AG04450 (cell line): ENCODE measurements at places on chromosomes 5 and 9. TPM values are rescaled to one million over a fixed set of nuclear protein-coding genes. Genes with fewer than 3 reads are reported as not detected.
A peak's percentile ranks its signal among the peaks of the same experiment; 100 is the strongest.

The CCNJL gene
- 3.8 and 4.4 TPM in 2 replicates for polyA plus RNA-seq

- DNase-seq, result no peak
Observed at GRCh38 chr9:134877541-134877940, 3.1 kb upstream of the FCN2 start.

GRCh38 chr9:99147177-99147576 is 42.3 kb downstream of the TGFBR1 start:
- DNase-seq, result no peak

- no peak for DNase-seq
Observed at GRCh38 chr9:89623925-89624420, 19.2 kb downstream of the GADD45G start.

DNA sequence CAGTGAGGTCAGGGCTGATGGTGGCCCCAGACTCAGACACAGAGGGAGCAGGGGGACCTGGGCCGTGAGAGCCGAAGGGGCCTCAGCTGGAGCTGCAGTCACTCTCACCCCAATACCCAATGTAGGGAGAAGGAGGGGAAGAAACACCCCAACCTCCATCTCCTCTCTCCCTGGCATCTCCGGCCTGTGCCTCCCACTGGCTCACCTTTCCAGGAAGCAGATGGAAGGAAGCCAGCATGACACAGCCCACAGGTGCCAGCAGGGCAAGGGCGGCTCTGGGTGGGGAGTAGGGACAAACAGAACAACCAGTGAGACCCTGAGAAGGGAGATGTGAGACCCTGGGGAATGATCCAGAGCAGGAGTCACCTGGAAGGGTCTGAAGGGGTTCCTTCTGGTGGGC is 3.0 kb upstream of the CRB2 start:
- no peak for DNase-seq

DNA sequence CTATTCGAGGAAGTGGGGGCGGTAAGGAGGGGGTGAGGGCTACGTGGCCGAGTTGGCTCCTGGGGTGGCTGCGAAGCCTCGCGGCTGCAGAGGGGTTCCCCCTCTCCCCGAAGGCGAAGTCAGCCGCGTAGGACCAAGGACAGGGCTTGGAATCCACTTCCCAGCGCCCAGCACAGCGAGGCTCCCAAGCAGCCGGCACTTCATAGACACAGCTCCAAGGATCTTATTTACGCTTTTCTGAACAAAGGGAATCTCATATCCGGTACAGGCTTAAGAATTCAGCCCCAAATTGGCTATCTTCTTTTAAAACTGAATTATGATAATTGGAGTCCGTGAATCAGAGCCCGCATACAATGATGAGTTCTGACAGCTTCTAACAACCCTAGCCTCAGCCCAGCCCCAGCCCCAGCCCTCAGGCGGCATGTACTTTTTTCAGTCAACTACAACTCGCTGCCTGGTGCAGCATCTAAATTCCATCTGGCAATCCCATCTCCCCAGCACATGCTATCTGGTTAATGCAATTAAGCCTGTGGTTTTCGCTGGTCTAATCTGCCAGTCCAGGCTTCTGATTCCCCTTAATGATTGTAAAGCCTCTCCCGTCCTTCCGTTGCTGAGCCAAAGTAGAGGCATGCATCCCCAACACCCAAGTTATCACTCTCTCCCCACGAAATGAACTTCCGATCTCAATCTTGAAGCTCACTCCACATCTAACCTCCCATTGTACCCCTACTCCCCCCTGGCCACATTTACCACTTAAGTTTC is 1.0 kb downstream of the ELAVL2 start:
- no peak for DNase-seq

- DNase-seq, result peak; percentile 37
Observed at GRCh38 chr5:174527916-174528540, 196.4 kb upstream of the MSX2 start.

The SHOC1 gene
- 0.07 and 0.15 TPM in 2 replicates for polyA plus RNA-seq

DNA sequence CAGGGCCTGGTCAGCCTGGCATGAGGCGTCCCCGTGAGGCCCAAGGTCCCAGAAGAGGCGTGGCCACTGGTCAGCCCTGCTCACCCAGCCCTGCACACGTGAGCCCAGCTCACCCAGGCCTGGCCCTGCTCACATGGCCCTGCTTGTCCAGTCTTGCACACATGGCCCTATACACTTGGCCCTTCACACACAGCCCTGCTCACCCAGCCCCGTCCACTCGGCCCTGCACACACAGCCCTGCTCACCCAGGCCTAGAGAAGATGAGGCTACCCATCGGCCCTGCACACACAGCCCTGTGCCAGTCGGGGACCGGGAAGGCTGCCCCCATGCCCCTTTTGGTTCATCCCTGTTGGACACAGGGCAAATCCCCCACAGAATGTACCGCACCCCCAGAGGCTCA is 28.4 kb downstream of the ZDHHC11B start:
- DNase-seq, result no peak

- no peak for DNase-seq
Observed at GRCh38 chr5:79759436-79759835, 69.8 kb downstream of the CMYA5 start.

GRCh38 chr9:112747094-112747493 is 3.5 kb upstream of the SNX30 start:
- no peak for DNase-seq

GRCh38 chr5:25948278-25948677 is 1090.1 kb downstream of the CDH9 start:
- no peak for DNase-seq

DNA sequence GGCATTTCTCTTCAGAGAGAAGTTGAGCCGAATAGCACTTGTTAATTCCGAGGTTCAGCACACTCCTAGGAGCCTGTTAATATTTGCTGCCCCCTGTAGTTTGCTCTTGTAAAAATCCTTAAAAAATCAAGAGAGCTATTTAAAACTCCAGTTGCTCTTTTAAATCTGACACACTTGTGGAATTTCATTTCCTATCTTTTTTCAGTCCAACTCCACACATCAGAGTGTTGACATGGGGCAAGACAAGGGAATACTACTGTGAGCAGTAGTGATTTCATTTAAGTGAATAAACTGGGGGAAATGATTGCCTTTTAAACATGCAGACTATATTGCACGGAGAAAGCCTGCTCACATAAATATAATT is 1096.3 kb upstream of the DMAC1 start:
- DNase-seq, result no peak

GRCh38 chr5:81105261-81105877 is 127.8 kb upstream of the CKMT2 start:
- no peak for DNase-seq

- DNase-seq, result no peak
Observed at GRCh38 chr5:73996151-73996755, 370.3 kb downstream of the ARHGEF28 start.

DNA sequence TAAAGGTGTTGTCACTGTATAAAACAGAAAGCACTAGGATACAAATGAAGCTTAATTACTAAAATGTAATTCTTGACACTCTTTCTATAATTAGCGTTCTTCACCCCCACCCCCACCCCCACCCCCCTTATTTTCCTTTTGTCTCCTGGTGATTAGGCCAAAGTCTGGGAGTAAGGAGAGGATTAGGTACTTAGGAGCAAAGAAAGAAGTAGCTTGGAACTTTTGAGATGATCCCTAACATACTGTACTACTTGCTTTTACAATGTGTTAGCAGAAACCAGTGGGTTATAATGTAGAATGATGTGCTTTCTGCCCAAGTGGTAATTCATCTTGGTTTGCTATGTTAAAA is 43.8 kb downstream of the NDFIP1 start:
- DNase-seq, result no peak

DNA sequence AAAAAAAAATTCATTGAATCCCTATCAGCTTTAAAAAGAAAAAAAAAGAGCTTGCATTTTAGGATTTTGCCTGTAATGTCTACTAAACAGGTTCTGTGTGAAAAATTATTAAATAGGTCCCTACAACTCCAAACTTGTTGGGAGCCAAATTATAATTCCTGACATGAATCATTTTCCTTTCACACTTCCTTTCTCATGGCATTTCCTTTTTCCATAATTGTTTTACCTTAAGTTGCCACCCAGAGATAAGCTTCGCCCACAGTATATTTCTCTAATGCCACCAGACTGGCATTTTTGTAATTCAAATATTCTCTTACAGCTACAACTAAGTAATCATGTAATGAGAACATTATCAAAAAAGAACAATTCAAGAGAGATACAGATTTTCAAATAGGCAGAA is 348.8 kb downstream of the EFNA5 start:
- DNase-seq, result no peak

The CDC20B gene
- not detected in 2 replicates for polyA plus RNA-seq

- DNase-seq, result no peak
Observed at GRCh38 chr9:32969270-32969669, 32.2 kb downstream of the APTX start.

DNA sequence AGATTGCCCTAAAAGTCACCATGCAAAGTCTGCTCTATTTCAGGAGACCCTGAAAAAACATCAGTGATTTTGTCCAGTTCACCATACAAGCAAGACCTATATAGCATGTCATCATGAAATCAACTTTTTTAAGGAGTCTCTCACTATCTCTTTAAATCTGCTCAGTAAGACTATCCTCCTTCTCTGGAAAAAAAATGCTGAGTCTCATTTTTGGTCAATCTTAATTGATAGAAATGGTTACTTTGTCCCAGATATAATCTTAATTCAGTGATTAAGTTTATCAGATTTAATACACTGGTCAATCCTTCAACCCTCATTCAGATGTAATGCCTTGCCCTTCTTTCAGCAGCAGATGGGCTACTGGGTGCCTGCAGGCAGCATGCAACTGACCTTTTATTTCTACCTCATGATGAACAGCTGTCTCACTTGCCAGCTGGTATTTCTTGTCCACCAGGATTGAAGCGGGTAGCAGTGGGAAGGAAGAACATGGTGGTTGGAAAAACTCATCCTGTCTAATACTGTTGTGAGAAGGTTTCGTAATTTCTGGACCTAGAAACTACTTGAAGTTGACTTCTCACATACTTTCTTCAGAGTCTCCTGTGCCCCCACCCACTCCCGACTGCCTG is 375.3 kb downstream of the DNAH5 start:
- no peak for DNase-seq

DNA sequence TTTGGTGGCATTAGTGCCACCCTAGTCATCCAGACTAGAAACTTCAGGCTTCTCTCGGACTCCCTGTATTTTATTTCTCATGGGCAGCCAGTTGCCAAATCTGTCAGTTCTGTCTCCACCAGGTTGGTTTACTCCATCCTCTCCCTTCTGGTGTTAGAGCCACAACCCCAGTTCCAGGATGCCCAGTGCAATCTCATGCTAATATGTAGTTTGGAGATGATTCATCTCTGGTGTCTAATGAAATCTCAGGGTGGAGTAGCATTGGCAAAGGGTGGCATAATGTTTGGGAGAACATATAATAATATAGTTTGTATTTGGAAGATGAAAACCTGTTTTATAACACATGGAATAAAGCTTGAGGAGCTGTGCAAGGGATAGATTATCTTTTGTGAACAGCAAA is 30.2 kb downstream of the SLC46A2 start:
- no peak for DNase-seq

DNA sequence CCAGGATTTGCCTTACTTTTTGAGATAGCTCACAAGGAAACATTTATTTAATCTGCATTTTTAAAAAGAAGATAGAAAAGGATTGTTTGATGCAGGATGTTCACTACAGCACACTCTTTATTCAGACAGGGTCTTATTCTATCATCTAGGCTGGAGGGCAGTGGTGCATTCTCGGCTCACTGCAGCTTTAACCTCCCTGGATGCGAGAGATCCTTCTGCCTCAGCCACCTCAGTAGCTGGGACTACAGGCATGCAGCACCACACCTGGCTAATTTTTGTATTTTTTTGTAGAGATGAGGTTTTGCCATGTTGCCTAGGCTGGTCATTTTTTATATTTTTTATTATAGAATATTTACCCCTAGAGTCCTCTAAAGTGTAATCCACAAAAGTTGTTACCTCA is 221.4 kb downstream of the MCTP1 start:
- no peak for DNase-seq

GRCh38 chr9:117720987-117721386 is 16.8 kb downstream of the TLR4 start:
- DNase-seq, result no peak

DNA sequence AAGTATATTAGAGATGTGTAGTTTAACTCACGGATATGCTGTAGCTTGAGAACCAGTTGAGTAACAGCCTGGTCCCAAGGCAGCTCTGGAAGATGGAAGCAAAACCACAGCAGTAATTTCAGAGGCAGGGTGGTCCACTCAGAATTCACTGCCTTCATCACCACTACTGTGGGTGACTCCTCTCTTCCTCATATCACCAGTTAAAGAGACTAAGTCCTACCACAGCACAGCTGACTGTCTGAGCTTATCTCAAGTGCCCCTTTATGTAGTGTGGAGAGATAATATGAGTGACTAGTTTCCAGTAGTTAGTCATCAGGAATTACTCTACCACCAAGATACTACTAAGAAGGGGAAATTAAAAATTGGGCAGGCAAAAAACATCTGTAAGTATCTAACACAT is 1571.2 kb upstream of the C9orf72 start:
- DNase-seq, result no peak
